Stimulated activated naive CD4-positive, alpha-beta T cell (primary cell): ENCODE measurements at places on chromosomes 7 and 10.

DNA sequence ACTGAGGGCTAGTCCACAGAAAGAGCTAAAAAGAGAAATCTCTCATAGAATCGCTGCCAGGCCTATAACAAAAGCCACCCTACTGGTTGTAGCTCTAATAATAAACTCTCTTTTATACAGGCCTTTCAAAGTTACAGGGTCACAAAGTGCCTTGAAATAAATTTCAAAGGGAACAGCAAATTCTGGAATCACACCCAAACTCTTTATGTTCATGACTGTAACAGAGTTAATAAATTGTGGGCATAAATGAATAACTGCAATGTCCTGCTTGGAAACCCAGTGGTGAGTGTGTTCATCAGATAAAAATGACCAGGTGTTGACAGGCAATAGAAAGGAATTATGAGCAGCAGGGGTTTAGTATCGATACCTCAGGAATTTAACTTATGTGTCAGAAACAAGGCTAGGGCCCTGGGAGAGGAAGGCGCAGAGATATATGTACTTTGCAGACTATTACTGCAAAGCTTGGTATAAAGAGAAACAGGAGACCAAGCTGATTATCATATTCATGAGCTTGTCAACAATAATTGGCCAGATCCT is 9.3 kb downstream of the CDC14C start:
- no peak for DNase-seq

DNA sequence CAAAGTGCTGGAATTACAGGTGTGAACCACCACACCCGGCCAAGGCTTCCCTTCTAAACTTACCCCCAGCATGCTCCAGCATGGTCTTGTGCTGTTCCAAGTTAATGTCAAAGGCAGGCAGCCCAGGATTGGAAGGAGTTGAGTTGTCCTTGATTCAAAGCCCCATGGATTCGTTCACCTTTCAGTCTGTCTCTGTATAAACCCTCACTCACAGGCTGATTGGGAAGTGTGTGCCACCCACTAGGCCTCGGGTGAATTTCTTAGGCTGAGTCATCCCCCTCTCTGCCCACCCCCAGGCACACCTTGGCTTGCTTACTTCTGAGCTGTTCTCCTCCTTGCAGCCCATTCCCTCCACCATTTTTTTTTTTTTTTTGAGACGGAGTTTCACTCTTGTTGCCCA is 13.3 kb upstream of the PRDX3 start:
- no peak for DNase-seq

GRCh38 chr10:80518807-80519360 is 18.8 kb upstream of the SH2D4B start:
- no peak for DNase-seq

- no peak for DNase-seq
Observed at GRCh38 chr10:79073784-79074432, 5.1 kb downstream of the ZMIZ1 start.

DNA sequence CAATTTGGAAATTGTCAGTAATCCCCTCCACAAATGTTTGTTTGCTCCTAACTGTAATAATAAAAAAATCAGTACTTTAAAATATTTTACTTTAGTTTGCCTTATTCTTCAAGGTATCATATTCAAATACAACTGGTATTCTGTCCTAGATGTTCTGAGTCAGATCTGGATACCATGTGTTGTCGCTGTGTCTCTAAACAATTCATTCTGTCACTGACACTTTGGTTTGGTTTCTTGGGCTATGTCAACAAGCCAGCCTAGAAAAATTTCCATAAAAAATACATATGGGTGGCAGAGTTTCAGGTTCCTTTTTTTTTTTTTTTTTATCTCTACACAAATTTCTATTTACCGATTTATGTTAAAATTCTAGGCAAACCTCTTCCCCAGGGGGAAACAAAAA is 33.2 kb upstream of the SEMA3D start:
- DNase-seq: no peak

DNA sequence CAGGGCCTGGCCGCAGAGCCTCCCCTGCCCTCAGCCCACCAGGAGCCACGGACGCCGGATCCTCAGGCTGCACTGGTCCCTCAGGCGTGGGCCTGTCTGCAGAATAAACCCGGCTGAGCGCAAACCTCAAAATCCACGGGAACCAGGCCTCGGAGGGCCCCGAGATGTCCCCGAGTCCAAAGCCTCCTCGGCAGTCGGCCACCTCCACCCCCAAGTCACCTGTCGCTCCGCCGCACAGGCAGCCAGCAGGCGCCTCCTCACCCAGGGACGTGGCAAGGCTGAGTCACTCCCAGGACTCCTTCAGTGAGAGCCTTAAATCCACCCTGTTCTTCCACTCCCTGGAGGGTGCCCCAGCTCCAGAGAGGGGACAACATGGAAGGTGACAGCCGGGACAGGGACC is 33.2 kb downstream of the STK32C start:
- DNase-seq: no peak

DNA sequence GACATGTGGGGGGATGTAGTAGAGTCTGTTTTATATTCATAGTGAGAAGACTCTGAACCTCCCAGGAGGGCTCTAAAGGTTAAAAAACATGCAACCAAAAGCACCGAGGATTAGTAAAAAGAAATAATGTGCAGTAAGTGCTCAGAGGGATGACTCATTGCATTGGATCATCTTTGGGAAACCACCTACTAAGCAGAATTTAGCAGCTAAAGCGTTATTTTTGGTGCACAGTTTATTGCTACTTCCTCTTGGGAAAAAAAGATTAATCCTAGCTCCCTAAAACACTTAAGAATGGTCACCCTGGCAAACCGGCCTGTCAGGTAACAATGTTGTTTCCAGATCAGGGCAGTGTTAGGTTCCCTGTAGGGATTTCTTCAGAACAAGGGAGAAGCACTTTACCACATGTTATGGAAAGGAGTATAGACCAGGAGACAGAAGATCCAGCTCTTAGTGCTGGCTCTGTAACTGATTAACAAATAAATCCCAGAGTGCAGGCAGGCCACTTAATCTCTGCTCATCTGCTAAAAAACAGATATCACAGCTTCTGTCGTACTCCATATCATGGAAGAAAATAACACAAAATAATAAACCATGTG is 44.8 kb upstream of the FAM133B start:
- no peak for DNase-seq

- no peak for DNase-seq
Observed at GRCh38 chr10:71788954-71789353, 15.6 kb upstream of the VSIR start.

DNA sequence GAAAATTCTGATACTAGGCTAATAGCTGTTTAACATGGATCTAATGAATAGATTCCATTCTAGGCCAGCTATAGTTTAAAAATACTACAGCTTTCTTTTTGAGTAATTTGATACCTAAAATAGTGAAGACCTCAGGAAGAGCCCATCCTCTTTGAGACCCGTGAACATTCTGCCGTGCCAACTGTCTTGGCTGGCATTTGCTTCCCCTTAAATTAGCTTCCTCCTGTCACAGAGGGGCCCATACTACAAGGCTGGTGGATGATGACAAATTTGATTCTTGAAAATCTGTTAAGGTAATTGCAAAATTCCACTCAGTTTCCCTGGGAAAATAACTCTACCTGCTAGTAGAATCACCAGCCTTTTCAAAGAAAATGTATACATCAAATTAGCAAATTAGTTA is 385.0 kb downstream of the DPP6 start:
- no peak for DNase-seq

- DNase-seq: no peak
Observed at GRCh38 chr10:17683541-17683940, 39.6 kb downstream of the STAM start.

DNA sequence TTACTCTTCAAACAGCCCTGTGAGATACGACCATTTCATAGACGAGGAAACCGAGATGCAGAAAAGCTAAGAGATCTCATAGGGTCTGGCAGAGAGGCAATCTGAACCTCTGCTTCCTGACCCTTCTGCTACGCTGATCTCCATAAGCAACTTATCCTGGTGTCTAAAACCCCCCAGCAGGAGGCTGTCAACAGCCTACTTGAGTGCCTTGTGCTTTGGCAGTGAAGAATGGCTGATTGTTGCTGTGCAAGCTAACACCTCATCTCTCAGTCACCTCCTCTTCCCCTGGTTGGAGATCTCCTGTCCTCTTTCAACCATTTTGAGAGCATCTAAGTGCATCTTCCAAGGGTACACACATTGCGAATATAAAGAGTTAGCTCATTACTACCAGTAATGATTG is 86.2 kb downstream of the AOAH start:
- no peak for DNase-seq

DNA sequence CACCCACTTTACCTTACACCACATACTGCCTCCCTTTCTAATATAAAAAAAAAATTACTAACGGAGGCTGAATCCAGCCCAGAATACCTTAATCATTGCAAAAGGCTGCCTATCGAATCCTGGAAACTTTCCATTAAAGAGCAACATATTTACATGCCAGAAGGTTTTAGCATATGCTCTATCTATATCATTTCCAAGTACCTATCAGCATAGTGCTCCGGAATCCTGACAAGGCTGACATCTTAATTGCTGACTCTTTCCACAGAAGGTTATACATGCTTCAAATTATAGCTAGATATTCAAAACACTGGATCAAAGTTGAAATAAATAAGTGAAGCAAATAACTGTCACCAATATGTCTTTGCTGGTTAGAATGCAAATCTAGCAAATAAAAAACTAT is 170.9 kb upstream of the CDK1 start:
- no peak for DNase-seq

DNA sequence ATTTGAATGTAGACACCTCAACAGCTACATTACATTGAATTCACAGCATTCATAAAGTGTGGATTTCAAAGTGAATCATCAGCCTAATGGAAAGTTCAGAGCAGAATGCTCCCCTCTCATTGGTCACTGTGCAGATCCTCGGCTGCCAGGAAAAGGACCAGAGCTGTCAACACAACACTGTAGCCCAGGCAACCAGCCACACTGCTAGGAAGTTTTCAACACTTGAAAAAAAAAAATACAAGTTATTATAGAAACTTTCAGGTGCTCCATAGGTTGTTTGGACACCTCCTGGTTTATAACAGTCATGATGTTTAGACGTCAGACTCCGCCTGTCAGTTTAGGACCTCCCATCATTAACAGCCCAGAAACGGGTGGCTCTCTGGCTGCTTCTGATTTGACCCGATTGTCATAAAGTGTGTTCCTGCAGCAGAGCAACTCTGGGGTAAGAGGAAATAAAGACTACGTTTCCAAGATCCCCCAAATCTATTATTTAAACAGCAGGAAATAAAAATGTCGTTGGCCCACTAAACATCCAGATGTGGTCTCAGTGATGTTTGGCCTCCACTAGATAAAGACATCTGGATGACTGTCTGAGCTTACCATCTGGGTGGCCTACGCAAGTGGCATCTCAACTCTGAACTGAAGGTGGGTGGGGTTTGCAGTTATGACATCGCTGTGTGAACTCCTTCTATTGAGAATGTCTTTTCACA is 117.4 kb downstream of the CABCOCO1 start:
- DNase-seq: no peak

GRCh38 chr7:138396251-138397070 is 63.6 kb upstream of the TRIM24 start:
- DNase-seq: no peak
